GM13976 (cell line): ENCODE measurements at places on chromosomes 2 and 18.

DNA sequence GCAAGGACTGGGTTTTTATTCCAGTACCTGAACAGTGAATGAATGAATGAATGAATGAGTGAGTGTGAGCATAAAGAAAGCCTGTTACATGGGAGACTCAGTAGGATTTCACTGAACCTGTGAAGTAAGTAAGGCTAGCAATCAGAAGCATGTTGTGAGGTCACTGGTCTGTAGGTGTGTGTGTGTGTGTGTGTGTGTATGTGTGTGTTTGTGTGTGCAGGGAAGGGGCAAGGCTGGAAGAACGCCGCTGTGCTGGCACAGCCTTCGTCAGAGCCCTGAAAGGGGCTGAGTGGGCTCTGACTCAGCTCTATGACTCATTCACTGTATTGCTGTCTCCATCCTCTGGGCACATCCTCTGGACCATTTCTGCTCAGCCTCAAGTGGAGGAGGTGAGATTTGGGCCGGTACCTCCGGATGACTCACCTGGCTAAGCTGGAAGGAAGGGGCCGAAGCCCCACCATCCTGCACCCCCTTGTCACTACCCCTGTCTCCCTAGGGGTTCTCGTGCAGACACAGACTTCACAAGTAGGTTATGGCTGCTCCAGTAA lies 51.4 kb upstream of the MRPL33 start:
- DNase-seq = no peak

GRCh38 chr2:101893681-101894381 lies 97.9 kb upstream of the IL1R2 start:
- no peak for DNase-seq

DNA sequence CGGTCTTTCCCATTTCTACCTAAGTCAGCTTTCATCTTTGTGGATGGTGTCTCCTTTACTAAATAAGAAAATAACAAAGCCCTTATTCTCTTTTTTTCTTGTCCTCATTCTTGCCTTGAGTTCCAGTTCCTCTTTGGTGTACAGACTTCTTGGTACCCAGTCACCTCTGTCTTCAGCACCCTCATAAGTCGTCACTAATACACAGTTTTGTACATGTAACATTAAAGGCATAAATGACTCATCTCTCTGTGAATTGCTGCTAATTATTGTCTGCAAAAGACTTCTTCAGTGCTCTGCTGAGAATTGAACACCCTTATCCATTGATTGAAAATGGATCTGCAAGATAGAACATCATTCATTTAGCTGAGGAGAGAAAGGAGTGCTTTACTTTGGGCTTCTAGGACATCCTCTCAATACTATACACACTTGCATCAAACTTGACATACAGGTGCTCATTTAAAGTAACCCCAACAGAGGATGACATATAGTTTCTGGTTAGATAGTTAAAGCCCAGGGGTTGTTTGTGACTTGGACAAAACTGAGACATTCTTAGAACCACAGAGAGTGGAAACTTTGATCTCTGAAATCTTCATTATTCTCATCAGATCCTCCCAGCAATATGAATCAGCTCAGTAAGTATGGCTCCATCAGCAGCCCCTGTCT lies 97.0 kb downstream of the XRCC5 start:
- DNase-seq = peak; percentile 37

DNA sequence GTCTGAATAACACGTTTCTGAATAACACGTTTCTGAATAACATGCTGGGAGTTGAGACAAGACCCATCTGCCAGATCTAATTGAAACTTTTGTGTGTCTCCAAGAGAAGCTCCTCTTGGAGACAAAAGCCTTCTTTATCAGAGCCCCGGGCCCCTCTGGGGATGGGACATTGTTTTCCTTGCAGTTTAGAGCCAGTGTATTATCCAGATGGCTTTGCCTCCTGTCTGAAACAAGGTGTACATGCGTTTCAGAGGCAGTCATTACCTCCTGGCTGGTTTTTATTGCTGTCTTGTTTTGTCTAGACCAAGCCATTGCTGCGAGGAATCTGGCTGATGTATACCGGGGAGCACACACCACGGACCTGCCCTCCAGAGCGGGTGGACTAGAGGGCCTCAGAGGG lies 7.8 kb downstream of the FOSL2 start:
- no peak for DNase-seq

DNA sequence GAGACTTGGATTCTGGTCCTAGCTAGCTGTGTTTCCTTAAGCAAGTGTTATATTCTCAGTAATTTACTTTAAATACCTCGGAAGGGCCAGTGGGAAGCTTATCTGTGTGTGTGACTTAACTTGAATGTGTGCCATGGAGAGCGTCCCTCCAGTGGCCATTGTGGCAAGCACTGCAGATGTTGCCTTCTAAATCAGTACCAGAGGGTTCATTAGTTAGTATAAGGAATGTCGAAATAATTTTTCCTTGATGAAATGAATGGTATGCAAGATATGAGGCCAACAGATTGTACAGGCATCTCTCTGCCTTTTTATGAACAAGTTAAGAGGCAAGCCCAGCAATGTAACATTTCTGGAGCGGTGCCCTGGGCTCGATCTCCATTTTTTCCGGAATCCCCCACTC lies 52.0 kb downstream of the FBXO36 start:
- DNase-seq = no peak

- no peak for DNase-seq
Measured at GRCh38 chr2:238523158-238524110, 96.7 kb downstream of the ASB1 start.

- DNase-seq = no peak
Measured at GRCh38 chr2:217835931-217836891, 166.6 kb downstream of the TNS1 start.

- no peak for DNase-seq
Measured at GRCh38 chr2:37325625-37326071, 1.0 kb upstream of the PRKD3 start.

GRCh38 chr18:240175-240574 lies 27.7 kb downstream of the THOC1 start:
- DNase-seq = no peak

DNA sequence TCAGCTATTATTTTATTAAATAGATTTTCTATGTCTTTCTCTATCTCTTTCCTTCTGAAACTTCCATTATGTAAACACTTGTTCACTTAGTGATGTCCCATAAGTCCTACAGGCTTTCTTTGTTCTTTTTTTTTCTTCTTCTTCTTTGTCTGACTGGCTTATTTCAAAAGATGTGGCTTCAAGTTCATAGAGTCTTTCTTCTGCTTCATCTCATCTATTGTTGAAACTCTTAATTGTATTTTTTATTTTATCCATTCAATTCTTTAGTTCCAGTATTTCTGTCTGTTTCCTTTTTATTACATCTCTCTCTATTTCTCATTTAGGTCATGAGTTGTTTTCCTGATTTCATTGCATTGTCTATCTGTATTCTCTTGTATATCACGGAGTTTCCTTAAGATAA lies 38.5 kb downstream of the BOD1L2 start:
- DNase-seq = no peak

DNA sequence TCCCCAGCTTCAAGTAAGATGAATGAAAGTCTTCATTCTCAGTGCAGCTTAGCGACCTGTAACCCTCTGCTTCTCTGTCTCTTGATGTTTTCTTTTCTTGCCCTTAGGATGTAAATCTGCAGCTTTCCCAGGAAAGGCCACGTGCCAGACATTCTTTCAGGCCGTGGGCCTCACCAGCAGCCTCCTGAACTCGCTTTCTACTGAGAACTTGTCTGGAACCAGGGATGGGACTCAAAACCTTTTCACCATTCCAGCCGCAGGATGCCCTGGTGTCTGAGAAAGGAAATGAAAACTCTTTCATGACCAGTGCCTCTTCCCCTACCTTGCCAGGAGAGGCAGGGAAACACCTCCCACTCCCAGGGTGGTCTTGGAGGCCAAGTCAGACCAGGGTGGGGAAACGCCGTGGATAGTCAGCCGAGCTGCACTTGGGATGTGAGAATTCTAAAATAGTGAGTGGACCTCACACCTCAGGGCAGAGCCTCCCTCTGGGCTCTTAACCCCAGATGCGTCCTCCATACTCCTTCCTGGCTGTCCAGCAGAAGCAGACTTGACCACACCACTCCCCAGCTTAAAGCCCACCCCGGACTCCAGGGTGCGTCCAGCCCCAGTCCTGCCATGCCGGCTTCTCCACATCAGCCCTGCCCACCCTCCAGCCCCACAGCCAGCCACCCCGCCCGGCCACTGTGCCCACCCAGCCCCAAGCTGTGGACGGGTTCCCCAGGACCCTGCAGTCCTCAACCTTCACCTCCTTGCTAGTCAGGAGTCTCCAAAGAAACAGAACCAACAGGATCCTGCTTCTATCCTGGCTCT lies 115.5 kb downstream of the TWIST2 start:
- no peak for DNase-seq

DNA sequence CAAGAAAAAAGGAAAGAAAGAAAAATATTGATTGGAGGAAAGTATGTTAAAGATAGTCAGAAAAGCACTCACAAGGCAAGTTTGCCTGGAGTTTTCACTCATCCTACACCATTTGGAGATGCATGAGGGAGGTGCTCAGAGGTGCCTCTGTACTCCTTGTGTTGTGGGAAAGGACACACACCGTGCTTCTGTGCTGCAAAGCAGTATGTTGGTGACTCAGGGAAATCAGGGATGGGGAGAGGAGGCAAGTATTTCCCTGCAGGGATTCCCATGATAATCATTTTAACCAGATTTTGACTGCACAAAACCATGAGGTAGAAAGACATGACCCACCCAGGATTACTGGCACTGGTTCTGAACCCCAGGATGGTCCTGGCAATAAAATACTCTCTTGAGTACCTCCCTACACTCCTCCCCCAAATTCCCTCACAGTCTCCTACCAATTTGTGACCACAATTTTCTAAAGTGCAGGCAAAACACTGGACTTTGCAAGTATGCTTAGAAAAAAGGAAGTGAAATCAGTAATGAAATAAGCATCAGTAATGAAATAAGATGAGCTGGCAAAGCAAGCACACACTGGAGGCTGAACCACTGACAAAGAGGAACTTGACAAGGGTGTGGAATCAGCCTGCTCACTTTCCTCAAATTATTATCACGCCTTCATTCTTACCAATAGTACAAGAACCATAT lies 155.5 kb upstream of the ACVR2A start:
- peak; percentile 60 for DNase-seq

DNA sequence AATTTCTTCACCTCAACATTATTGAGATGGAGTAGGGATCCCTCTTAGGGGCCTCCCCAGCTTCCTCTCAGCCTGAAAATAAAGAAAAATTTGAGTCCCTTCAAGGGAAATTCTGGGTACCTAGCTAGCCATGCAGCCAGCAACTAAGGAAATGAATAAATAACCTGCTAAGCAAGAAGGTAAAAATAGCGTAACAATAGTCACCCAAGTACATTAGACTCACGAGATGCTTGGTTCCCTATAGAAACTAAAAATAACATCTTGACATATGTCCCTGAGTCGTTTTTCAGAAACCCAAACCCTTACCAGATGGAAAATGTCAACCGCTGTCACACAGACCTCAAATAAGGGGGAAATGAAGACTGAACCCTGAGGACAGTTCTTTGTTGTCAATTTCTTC lies 51.9 kb downstream of the CACNB4 start:
- DNase-seq = peak; percentile 50

DNA sequence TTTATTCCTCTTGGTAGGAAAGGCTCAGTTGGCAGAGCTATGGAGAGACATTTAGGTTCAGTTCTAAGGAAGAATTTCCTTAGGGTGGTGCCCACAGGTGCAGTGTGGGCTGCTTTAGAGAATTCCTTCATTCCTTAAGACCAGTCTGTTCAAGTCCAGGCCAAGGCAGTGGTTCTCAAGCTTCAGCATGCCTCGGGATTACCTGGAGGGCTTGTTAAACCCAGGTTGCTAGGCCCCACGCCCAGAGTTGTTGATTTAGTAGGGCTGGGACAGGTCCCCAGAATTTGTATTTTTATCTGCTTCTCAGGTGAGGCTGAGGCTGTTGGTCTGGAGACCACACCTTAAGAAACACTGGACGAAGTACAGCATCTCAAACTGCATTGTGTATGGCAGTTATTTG lies 68.9 kb downstream of the CERS6 start:
- no peak for DNase-seq

DNA sequence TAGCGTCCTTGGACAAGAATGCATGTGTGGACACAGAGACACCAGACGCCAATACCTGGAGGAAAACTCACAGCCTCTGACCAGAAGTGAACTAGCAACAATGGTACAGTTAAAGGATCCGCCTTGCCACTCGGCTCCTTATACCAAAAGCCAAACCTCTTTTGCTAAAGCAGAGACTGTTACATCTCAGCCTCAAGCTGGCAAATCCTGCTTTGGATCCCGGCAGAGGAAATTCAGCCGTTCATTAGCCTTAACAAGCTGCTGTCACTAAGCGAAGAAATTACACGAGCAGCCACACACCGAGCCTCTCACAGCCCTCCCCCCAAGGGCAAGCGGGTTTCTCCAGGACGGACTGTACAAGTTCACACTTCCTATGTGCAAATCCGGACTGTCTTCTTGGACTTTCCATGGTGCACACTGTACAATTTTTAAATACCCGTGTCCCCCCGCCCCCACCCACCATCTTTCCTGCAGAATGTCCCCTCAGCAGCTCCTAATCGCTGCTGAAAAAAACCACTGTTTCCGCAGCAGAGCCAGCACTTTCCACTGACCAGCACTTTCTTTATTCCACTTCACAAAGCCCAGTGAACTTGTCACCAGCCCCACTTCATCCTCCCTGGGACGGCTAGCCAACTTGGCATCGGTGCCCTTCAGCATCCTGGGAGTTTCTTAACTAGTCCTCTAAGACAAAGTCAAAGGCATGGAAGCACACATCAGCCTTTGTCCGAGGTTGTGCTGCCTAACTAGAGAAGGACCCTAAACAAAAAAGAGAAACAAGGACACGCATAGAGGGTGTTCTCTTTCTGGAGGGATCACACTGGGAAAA lies 1.5 kb downstream of the KLF7 start:
- no peak for DNase-seq

DNA sequence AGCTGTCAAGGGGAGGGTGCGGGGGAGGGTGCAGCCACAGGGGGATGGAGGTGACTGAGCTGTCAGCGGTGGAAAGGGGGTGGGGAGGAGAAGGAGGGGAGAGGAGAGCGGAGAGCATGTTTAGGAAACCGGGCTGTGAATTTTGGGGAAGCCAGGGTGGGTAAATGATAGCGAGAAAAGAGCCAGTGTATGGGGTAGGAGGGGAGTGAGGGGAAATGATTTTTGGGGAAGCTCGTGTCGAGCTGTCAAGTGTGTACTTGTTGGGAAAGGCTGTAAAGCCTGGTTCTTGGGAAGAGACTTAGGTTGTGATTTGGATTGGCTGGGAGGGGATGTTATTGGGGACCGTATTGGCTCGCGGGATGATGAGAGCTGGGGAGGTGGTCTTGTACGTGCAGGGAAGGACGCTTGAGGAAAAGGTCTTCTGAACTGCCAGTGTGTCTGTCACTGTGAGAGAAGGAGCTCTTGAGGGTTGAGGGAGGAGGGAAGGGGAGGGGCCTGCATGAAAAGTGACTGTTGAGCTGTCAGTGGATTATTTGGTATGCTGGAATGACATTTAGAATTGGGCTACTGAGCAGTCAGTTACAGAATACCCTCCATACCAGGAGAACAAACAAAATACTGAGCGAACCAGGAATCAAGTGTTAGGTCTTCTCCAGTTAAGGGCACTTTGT lies 1.0 kb downstream of the UBR3 start:
- DNase-seq = peak; percentile 77

- DNase-seq = no peak
Measured at GRCh38 chr2:128237911-128238697, 80.6 kb downstream of the HS6ST1 start.

GRCh38 chr18:8448130-8448529 lies 161.1 kb upstream of the RAB12 start:
- no peak for DNase-seq

GRCh38 chr2:106694964-106695470 lies 190.9 kb downstream of the ST6GAL2 start:
- no peak for DNase-seq
